Activated CD8-positive, alpha-beta memory T cell treated with anti-CD3 and anti-CD28 coated beads for 1 hour (primary cell): ENCODE measurements at places on chromosomes 12 and 14.

- DNase-seq: no peak
Measured at GRCh38 chr14:51521764-51522163, 129.9 kb upstream of the FRMD6 start.

DNA sequence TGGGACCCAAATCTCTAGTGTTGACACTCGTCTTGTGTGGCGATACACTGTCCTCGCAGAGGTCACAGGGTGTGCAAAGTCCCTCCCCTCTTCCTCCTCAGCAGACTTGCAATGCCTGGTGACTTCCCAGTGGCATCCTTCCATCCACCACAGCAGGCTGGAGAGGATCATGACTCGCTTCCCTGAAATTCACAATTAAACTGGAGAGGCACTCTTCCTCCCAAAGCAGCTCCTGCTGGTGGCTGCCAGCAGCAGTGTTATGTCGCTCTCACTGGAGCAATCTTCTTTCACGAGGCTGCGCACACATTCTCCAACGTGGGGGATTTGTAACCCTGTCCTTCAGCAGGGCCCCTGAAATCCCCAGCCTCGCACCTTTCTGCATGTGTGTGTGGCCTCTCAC lies 145.2 kb upstream of the TMCC3 start:
- DNase-seq: no peak

DNA sequence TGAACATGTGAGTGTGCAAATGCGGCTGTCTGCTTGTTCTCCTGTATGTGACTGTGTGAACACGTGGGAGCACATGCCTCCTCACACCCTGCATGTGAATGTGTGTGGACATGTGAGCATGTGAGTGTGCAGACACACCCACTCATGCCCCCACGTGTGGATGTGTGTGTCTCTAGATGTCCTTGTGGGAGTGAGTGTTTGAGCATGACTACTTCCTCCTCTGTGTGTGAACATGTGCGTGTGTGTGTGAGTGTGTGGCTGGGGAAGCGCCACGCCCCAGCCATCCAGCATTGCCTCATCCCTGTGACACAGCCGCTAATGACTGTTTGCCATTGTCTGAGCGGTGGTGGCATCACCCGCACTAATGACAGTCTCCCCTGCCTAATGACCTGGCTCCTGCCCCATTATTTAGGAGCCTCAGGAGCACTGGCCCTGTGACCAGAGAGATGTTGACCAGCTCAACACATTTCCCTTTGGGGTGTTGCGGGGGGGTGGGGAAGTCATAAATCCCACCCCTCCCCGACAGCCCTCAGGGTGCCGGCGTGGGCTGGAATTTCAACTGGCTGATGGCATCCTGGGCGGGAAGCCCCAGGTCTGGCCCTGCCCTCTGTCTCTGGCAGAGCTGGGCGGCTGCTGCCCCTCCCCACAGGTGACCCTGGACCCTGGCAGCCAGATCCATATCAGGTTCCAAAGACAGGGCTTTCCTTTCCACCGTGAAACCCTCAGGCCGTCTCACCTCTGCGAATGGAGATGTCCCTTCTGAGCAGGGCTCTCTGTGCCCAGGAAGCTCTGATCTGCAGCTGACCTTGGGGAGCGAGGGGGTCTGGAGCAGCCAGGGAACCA lies 11.5 kb upstream of the KRT80 start:
- no peak for DNase-seq

DNA sequence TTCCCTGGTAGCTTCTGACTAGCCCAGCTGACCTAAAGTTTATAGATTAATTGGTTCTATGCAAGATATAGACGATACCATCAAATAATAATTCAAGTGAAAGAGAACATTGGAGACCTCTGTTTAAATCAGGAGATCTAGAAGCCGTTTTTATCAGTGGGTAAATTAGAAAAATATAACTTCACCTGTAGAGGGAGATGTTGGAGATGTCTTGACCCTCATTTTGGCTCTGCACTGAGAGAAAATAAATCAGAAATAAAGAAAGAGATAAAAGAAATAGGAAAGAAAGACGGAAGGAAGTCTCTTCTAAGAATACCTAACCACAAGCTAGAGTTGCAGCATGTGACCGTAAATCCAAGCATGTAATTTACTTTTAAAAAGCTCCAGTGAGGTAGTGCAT lies 684.5 kb downstream of the C12orf50 start:
- no peak for DNase-seq

DNA sequence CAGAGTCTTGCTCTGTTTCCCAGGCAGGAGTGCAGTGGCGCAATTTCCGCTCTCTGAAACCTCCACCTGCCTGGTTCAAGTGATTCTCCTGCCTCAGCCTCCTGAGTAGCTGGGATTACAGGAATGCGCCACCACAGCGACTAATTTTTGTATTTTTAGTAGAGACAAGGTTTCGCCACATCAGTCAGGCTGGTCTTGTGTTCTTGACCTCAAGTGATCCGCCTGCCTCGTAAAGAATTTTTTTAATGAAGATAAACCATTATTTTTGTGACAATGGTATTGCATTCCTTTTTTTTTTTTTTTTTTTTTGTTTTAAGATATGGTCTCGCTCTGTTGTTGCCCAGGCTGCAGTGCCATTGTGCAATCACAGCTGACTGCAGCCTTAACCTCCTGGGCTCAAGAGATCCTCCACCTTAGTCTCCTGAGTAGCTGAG lies 25.8 kb downstream of the ACVR1B start:
- DNase-seq: no peak

- DNase-seq: no peak
Measured at GRCh38 chr12:111102102-111102739, 181.8 kb upstream of the MYL2 start.

DNA sequence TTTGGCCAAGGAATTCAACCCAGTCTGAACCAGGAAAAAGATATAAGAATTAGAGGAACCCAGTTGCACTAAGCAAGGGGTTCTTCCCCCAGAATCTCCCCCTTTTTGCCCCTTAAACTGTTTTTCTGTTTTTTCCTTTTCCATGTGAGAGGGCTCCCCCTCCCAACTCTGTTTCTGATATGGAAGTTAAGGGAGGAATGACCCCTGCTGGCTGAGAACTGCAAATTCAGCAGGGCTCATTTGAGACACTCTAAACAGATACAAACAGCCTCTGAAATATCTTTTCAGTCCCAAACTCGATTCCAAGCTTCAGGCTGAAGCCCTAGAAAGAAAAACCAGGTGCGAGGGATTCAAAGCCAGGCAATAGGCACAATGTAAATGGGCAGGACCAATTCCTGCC lies 132.7 kb downstream of the SLC41A2 start:
- no peak for DNase-seq

- DNase-seq: no peak
Measured at GRCh38 chr14:89359477-89360222, 57.4 kb downstream of the FOXN3 start.

GRCh38 chr12:30878024-30878423 lies 48.5 kb upstream of the TSPAN11 start:
- DNase-seq: no peak

DNA sequence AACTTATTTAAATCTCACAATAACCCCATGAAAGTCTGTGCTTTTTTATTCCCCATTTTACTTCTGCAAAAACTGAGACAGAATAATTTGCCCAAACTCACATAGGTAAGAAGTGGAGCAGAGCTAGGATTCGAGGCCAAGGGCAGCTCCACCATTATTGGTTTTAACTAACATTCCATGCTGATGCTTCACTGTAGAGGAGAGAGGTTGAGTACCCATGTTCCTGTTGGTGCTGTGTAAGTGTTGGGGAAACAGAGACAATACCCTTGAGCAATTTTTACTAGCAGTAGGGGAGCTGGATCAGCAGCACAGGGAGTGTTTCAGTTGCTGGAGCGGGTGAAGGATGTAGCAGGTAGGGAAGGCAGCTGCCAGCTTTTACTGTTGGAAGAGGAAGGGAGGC lies 21.1 kb downstream of the RASSF8 start:
- DNase-seq: no peak

GRCh38 chr14:80872645-80873044 lies 68.9 kb downstream of the CEP128 start:
- DNase-seq: no peak

- DNase-seq: no peak
Measured at GRCh38 chr14:102182936-102183619, 43.4 kb downstream of the WDR20 start.

DNA sequence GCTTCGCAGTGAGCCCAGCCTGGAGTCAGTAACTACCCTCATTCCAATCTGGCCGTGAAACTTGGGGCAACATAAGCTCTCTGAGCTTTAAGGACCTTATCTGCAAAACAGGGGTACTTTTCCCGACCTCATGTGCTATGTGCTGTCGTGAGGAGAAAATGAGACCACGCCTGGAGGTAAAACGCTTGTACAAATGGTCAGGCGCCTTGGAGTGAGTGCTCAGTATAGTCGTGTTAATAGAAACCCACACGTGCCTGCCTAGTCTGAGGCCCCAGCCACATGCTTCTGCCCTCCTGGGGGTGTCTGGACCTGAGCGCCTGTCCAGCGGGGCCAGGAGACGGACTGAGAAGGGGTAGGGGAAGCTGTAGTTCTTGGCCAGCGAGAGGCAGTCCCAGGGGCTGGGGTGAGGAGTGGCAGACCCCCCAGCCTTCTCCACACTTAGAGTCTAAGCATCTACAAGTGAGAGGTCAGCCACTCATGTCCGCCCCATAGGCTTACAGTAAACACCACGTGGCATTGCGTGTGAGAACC lies 4.9 kb downstream of the AQP5 start:
- no peak for DNase-seq

GRCh38 chr12:7937833-7938506 lies 2.0 kb upstream of the SLC2A3 start:
- no peak for DNase-seq

GRCh38 chr14:66910311-66910840 lies 278.9 kb upstream of the GARIN2 start:
- no peak for DNase-seq

GRCh38 chr14:95327558-95328374 lies 8.1 kb upstream of the CLMN start:
- DNase-seq: no peak
